HS-27A (cell line): ENCODE measurements at places on chromosomes 11 and 22.

DNA sequence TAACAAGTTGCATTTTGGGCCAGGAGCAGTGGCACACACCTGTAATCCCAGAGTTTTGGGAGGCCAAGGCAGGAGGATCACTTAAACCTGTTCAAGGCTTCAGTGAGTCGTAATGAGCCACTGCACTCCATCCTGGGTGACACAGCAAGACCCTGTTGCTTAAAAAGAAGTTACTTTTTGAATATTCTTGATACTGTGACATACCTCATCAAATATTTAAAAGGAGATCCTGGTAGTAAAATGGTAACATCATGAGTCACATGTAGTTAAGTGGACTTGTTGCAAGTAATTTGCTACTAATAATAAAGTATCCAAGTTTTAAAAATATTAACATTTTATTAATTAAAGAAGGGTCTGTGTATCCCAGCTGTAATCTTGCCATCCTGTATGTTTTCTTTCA lies 18.3 kb downstream of the HMGXB4 start:
- no peak for DNase-seq

- no peak for DNase-seq
These were observed 1.8 kb downstream of the TBC1D22A start for GRCh38 chr22:46764140-46764680.

GRCh38 chr11:111946499-111946898 lies 9.4 kb downstream of the DIXDC1 start:
- DNase-seq, result no peak

DNA sequence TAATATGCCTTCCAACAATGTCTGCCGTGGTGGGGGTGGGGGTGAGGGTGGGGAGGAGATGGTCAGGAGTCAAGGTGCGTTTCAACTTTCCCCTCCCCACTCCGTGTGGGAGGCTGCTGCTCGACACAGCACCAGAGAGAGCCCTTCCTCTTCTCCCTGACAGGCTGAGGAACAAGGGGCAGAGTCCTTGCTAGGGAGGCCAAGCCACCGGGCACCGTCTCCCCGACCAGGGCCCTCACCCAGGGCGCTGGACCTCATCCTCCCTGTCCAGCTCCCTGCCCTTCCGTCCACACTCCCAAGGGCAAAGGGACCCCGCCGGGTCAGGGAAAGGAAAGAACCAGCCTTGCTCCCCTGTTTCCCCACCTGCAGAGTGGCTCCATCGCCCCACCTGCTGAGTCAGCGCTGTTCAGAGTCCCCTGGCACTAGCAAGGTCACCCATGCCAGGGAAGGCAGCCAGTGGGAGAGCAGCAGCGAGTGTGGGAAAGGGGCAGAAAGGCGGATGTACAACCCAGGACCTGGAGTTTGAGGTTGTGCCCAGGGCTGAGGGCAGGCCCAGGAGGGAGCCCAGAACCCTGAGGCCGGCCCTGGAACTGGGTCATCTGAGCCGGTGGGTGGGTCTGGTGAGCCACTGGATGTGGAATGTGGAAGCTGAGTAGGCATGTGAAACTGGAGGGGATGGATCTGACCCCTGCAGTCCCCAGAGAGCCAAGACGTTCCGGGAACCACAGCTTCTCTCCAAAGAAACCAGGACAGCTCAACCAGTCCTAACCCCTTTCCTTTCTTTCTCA lies 47.2 kb downstream of the BUD13 start:
- DNase-seq, result peak; percentile 19
